ENCODE measurements at places on chromosomes 5 and 9. TPM values are rescaled to one million over a fixed set of nuclear protein-coding genes. Genes with fewer than 3 reads are reported as not detected.
A peak's percentile ranks its signal among the peaks of the same experiment; 100 is the strongest.

The ECSCR gene
- 0.63 TPM for total RNA-seq

The ACTBL2 gene
- 0.30 TPM for total RNA-seq

- DNase-seq: peak; percentile 82
Measured at GRCh38 chr5:125412561-125413495, 666.4 kb upstream of the ZNF608 start.

- DNase-seq: no peak
Measured at GRCh38 chr9:112586599-112587155, 100.0 kb downstream of the KIAA1958 start.

- DNase-seq: peak; percentile 99
Measured at GRCh38 chr5:173789031-173789920, 98.9 kb upstream of the CPEB4 start.

The TLR4 gene
- total RNA-seq: 3.9 TPM

- peak; percentile 30 for DNase-seq
Measured at GRCh38 chr5:31531543-31531887, 378 bp downstream of the DROSHA start.

The NMUR2 gene
- not detected for total RNA-seq

DNA sequence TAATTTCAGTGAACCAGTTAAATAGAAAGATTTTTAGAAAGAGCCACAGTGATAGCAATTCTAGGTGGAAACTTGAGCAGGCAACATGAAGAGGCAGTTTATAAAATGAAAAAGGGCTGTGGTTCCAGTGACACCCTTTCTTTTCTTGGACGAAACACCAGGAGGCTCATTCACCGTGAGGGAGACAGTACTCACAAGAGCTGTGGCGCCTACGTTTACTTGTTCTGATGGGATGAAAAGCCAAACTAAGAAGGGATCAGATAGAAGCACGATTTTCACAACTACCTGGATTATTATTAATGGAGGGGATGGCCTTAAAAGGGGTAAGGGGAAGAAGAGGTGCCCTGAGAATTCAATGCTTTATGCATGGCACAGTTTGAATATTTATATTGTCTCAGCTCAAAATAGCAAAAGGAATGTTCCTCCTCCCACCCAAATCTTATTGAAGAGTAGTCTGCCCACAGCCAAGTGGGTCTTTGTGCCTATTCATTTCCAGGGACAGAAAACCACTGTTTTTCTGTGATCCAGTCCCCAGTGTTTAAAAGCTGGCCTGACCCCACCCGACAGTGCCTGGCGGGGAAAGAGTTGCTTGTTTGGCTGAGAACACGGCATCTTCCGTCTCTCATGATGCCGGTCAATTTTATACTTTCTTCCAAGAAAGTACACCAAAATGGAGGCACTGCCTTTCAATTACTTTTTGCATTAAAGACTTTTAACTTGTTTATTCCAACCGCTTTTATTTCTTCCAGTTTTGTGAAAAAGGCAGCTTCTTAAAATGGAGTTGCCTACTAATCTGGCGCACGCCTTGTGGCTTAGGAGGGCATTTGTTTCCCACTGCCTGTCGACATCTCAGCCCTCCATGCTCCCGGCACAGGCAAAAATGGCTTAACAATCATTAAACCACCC, 51.9 kb downstream of the HABP4 start:
- DNase-seq: no peak

The SLC34A3 gene
- not detected for total RNA-seq

The ADGRD2 gene
- not detected for total RNA-seq

The FOXD4 gene
- total RNA-seq: not detected

DNA sequence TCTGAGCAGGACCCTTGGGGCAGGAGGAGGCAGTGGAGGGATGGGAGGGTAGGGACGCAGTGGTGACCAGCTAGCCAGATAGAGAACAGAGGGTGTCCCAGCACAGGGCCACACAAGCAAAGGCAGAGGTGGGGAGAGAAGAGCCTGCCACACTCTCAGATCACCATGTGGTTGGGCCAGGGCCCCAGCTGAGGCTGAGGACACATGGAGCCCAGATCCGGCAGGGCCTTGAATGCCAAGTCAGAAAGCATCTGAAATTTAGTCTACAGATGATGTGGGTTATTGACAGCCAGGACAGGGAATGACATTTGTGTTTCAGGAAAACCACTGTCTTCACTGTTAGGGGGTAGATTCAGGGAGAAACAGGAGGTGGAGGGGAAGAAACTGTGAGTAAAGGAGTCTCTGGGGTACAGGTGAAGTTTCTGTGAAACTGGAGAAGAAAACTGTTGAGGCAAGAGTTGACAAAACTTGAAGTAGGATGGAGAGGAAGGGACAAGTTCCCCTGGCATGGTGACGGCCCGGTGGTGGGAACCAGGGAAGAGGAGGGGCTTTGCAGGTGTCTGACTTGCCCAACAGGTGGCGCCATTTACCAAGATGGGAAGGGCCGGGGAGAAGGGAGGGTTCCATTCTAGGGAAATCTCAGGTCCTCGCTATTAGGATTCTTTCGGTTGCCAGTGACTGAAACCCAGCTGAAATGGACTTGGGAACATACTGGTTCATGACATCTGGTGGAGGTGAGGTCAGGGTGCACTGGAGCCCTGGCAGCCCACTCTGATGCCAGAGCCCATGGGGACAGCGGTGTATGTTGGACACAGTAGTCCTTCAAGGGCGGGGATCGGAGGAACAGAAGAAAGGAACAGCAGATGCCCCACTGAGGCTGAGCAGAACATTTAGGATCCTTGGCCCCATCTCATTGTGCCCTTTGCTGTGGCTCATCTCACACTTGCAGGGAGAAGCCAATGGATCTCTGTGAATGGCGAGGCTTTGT, 100.1 kb downstream of the KCNIP1 start:
- peak; percentile 62 for DNase-seq

DNA sequence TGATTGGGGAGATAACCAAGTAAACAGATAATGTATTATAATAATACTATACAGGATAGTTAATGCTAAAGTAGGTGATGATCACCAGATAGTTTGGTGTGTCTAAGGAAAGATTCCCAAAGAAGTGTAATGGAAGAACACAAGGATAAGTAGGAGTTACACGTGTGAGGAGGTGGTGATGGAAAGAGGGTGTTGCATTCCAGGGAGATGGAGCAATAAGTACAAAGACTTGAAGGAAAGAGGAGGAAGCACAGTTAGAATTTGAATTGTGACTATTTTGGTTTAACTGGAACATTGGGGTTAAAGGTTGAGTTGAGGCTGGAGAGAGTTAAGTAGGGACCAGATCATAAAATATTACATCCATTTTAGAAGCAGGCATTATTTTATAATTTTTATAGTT, 76.9 kb downstream of the IPO11 start:
- no peak for DNase-seq

DNA sequence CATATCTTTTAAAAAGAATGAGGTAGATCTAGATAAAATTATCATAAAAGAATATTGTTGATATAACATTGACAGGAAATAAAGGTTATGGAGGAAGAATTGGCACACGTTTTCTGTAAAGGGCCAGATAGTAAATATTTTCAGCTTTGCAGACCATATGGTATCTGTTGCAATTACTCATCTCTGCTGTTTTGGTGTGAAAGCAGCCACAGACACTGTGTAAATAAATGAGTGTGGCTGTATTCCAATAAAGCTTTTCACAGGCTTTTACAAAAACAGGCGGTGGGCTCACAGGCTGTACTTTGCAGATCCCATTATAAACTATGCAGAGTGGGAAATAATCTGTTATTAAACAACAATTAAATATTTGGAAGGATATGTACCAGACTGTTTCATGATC, 87.4 kb downstream of the SGCD start:
- DNase-seq: no peak

GRCh38 chr5:32836176-32836575, 125.1 kb downstream of the NPR3 start:
- DNase-seq: no peak

- DNase-seq: peak; percentile 84
Measured at GRCh38 chr5:156475182-156476157, 148.5 kb downstream of the SGCD start.

DNA sequence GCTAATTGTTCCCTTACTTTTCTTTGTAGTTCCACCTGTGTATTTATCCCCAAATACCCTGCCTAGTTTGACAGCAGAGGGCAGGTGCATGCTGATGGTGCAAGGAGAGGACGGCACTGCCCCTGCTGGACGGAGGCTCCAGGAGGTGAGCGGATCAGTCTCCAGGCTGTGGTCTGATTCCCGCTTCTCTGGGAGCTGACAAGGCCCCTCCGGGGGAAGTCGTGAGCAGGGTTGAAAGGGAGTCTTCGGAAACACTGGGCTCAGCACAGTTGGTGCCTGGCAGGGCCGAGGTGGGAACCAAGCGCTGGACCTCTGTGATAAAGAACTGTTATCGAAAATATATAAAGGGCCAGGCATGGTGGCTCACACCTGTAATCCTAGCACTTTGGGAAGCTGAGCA, 52.9 kb downstream of the RASGEF1C start:
- DNase-seq: no peak

DNA sequence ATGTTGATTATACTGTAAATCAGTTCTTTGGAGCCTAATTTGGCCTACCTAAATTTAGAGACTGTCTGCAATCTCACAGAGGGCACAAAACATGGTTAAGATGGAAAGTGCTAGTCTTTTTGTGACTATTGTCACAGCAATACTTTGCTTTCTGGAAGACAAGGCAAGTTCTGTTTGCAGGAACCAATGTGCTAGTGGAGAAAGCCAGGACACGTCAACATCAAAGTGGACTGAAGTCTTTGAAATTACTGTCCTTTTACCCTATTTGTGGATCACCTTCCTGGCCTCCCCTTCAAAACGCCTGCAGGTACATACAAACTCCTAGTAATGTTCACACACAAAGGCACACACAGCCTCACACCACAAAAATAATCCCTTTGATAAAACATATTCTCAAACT, 248.7 kb downstream of the MAN2A1 start:
- DNase-seq: no peak

The CXXC5 gene
- total RNA-seq: 133 TPM

DNA sequence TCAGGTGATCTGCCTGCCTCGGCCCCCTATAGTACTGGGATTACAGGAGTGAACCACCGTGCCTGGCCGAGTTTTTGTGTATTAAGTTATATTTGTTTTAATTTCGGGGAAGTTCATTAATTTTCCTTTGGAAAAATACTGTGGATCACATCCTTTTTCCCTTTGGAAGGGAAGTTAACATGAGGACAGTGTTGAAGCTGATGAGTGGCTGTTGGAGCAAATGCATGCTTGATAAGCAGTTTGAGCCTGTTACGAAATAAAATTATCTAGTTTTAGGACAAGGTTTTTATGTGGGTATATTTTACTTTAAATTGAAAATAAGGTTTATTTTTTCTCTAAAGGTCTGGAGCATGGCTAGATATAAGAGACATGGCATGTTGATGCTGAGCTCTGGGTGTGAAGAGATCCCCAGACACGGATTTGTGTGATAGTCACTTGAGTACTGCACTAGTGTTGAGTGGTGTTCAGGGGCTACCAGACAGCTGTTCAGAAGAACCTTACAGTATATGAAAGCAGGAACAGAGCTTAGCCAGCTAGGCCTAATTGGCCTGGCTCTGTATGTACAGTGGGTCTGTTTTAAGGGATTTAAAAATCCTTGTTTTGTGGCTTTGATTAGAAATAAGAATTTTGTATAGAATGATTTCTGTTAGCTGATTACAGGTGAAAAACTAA, 17.4 kb downstream of the LMNB1 start:
- DNase-seq: no peak

DNA sequence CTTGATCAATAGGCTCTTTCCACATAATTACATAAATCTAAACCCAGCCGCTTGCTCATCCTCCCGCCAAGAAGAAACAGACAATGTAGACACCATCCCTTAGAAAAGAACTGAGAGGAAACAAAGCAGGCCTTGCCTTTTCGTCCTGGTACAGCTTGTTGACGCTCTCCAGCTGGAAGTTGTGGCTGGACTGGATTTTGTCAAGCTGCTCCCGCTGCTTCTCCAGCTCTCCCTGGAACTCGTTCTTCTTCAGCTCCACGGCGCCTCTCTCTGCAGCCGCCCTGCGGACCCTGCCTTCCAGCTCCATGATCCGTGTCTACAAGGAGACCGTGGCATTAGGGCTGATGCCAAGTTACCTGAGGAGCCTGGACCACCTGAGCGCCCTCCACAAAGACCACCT, 22.1 kb downstream of the GOLM1 start:
- DNase-seq: no peak

- no peak for DNase-seq
Measured at GRCh38 chr5:90347462-90347861, 62.1 kb downstream of the CETN3 start.

DNA sequence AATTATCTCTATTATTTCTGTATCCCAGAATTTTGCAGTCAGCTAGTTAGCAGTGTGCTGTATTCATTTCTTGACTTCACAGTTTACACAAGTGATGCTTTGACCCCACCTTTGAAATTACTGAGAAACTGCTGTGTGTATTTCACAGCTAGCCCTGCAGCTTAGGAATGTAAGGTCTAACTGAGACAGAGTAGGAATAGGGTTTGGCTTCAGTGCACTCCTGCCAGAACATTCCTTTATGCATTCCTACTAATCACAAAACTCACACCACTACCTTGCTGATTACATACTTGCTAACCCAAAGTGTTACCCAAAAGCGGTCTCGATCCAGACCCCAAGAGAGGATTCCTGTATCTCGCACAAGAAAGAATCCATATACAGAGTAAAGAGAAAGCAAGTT, 551.8 kb downstream of the CDH9 start:
- no peak for DNase-seq

The DNAH5 gene
- 1.6 TPM for total RNA-seq

DNA sequence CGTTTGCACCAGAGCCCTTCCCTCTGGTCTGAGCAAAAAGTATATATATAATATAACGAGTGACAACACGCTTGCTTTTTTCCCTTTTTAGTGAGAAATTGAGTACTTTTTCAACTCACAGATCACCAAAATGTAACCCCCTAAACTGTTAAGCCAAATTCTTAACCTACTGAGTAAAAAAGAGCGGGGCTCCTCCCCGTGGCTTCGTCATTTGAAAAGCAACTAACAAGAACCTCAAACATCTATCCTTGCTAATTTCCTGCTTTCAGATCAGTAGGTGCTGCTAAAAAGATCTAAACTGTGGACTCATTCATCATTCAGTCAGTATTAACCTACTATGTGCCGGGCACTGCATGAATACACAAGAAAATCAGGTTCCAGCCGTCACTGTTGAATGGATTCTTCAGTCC, 1.0 kb upstream of the PTBP3 start:
- peak; percentile 11 for DNase-seq

DNA sequence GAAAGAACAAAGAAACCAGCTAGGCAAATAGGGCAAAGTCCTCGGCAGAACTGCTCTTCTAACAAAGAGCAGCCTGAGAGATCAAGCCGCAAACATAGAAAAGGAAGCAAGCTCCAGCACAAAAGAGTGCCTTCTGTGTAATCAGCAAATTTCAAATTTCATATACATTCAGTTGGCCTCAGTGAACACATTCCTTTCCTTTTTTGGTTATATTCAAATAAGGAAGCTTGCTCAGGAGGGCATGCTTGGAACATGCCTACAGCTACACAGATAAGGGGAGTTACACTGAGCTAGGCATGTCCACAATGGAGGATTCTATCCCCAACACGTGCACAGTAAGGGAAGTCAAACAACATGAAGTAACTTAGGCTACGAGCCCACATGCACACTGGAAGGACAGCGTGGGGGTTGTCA, 23.4 kb downstream of the IL33 start:
- no peak for DNase-seq

- peak; percentile 26 for DNase-seq
Measured at GRCh38 chr5:155004138-155004744, 9.3 kb upstream of the KIF4B start.

The FRMD3 gene
- total RNA-seq: 1.1 TPM

Measured in MG63 (cell line).